ENCODE measurements at places on chromosomes 1 and 21. TPM values are rescaled to one million over a fixed set of nuclear protein-coding genes. Genes with fewer than 3 reads are reported as not detected.

PCP4 gene
- 1.5 TPM for total RNA-seq

PROX1 gene
- total RNA-seq = 15.6 TPM

PLA2G2C gene
- total RNA-seq = not detected

TLCD4 gene
- total RNA-seq = 43.7 TPM

- no peak for DNase-seq
Measured at GRCh38 chr1:159509440-159510228, 26.2 kb downstream of the OR10J5 start.

DNA sequence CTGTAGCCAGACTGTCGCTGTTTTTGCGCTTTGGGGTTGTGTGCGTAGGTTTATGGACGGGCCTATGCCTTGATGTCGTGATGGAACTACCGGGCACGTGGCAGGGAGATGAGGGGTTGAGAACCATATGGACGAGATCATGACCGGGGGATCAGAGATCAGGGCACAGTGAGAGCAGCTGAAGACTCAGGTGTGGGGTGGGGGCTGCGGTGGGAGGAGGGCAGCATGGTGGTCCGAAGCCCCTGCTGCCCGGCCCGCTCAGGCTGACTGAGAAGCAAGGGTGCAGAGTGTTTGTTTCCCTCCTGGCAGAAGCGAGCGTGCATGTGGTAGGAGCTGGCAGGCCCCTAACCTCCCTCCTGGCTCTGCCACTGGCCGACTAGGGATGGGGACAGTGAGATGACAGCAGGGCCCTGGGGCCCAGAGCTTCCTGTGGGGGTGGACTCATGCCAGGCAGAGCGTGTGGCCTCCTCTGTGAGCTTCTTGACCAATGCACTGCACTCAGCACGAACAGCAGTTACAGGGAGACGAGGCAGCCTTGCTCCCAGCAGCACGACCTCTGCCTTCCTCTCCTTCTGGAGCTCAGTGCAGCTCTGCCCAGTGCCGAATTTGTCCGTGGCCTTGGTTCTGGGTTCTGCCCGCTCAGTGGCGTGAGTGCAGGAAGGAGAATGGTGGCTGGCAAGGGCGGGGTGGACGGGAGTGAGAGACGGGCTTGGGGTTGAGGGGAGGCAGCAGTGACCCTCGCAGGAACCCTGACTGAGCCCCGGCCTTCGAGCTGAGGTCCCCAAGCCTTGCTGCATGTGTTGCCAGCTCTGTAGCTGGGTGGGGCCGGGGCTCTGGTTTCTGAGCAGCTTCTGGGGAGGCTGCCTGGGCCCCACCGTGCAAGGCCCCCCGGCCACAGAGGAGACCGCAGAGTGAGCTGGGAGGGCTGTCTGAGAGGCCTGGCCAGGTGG is 22.2 kb upstream of the LRRC3 start:
- no peak for DNase-seq

- no peak for DNase-seq
Measured at GRCh38 chr1:58941471-58942289, 157.8 kb upstream of the JUN start.

- DNase-seq = no peak
Measured at GRCh38 chr21:17819877-17820229, 697 bp upstream of the C21orf91 start.

- no peak for DNase-seq
Measured at GRCh38 chr1:183163316-183163715, 22.7 kb upstream of the LAMC2 start.

GRCh38 chr1:117919376-117919775 is 10.0 kb downstream of the GDAP2 start:
- DNase-seq = no peak

DNA sequence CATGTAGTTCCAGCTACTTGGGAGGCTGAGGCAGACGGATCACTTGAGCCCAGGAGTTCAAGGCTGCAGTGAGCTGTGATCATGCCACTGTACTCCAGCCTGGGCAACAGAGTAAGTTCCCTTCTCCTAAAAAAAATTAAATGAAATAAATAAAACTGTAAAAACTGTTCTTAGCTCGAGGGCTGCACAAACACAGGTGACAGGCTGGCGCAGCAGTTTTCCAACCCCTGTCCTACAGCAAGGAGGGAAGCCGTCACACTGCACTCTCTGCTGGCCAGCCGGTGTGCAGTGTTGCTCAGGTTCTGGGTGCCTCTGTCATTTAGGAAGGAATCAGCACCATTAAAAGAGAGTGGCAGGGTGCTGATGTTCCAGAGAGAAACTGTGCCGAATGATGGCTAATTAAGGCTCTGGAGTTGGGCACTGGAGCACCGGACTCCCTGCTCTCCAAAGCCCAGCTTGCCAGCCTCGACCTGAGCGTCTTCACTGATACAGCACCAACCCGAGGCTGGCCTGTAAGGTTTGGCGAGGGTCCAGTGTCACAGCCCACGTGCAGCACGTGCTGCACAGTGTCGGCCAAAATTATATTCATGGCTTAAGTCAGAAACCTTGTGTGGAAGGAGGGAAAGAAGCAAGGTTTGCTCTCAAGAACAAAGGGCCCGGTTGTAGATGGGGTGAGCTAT is 26.4 kb upstream of the KCNAB2 start:
- no peak for DNase-seq

- DNase-seq = peak; percentile 41
Measured at GRCh38 chr1:156750191-156750672, 1.2 kb downstream of the HDGF start.

GRCh38 chr1:95007687-95008086 is 65.1 kb downstream of the ALG14 start:
- DNase-seq = peak; percentile 48

GRCh38 chr1:81220614-81221071 is 580.1 kb upstream of the ADGRL2 start:
- DNase-seq = no peak

DNA sequence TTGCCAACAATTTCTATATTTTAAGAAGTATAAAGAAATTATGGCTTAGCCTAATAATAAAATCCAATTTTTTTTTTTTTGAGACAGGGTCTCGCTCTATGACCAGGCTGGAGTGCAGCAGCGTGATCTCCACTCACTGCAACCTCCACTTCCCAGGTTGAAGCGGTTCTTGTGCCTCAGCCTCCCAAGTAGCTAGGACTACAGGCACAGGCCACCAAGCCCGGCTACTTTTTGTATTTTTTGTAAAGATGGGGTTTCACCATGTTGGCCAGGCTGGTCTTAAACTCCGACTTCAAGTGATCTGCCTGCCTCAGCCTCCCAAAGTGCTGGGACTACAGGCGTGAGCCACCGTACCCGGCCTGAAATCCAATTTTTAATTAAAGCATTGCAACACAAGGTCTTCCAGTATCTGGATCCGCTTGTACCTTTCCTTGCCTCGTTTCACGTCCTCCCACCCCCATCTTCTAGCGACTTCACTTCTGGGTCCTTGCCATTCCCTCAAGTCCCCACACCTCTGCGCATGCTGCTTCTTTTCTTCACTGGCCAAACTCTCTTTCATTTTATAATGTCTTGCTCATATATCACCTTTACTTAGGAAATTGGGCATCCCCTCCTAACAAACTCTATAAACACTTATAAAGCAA is 2.3 kb downstream of the FUBP1 start:
- no peak for DNase-seq

DNA sequence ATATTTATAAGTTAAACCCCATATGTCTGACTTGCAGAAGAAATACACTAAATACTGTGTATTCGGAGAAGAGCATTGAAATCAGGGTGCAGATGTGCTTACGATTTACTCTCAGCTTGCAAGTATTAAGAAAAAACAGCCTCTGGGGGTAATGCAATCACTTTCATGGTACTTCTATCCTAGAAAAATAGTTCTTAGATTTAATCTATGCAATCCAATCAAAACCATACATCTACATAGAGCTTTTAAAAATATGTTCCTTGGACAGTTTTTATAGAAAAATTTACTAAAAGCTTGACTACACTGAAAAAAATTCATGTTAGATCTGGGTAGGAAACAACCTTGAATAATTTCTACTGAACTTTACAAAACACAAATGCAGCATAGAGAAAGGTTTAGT is 890.3 kb upstream of the ADGRL2 start:
- no peak for DNase-seq

DNA sequence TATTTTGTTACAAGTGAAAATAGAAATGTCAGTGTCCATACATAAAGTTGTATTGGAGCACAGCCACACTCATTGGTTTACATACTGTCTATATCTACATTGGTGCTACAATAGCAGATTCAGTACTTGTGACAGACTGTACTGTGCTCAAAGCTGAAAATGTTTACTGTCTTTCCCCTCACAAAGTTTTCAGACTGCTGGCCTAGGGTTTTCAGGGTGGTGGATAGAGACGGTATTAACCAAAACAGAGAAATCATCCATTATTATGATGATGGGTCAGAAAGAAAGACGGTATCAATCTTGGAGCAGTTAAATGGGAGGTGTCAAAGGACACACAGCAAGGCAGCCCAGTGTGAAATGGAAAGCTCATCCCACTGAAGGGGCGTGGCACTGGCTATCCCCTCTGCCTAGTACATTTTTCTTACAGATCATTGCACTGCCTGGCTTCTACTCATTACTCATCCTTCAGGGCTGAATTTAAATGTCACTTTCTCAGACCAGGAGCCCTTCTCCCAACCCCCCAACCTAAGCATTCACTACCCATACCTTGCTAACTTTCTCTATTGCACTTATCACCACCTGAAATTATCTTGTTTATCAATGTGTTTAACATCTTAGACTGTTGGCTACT is 10.2 kb downstream of the JAK1 start:
- DNase-seq = no peak
